ENCODE measurements at places on chromosomes 11 and 22.

DNA sequence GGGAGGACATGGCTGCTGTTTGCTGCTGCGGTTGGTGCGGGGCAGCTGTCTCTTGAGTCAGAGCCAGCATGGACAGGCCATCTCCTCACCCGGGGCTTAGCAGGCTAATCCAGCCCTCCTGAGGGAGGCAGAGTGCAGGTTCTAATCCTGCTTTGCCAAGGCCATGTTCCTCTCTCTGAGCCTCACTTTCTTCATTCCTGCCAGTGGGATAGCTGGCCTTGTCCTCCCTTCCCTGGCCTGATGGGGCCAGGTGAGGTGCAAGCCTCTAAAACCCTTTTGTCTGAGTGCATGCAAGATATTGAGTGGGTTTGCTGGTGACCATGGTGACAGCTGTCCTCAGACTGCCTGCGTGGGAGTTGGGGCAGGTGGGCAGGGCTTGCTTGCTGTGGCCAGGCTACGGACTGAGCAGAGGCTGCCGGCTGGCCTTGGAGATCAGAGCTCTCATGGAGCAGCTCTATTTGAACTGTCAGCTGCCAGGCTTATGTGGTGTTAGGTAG lies 3.6 kb downstream of the USP35 start:
- DNase-seq, result no peak

DNA sequence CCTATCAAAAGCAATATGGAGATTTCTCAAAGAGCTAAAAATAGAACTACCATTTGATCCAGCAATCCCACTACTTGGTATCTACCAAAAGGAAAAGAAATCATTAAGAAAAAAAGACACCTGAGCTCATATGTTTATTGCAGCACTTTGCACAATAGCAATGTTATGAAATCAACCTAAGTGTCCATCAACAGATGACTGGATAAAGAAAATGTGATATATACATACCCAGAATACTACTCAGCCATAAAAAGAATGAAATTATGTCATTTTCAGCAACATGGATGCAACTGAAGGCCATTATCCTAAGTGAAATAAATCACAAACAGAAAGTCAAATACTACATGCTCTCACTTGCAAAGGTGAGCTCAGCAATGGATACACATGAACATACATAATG lies 1565.5 kb upstream of the RAG2 start:
- no peak for DNase-seq

- no peak for DNase-seq
Observed at GRCh38 chr11:115613986-115614632, 109.9 kb upstream of the CADM1 start.

- no peak for DNase-seq
Observed at GRCh38 chr11:1988667-1989317, 8.8 kb downstream of the H19 start.

GRCh38 chr11:121393855-121394254 lies 58.3 kb upstream of the SORL1 start:
- DNase-seq, result no peak

DNA sequence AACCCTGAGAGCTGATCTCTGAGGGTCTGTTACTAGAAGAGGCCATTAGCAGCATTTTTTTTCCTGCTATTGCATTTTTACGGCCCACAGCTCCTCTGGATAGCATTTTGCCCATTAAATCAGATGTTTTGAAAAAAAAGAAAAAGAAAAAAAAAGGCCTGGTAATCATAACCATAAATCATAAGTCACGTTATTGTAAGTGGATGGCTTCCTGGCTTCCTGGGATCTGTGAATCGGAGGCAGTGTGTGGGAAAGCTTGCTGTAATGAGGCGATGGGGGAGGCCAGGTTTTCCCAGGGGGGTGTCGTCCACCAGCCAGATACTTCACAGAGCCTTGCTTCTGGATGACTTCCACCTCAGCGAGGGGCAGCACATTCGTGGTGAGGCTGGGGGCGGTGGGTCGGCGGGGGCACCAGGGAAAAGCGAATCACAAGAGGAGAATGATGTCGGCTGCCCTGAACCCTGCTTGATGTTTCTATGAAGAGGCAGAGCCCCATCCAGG lies 106.5 kb upstream of the SYT13 start:
- DNase-seq, result no peak

GRCh38 chr11:126317756-126318573 lies 14.1 kb downstream of the DCPS start:
- DNase-seq, result no peak

DNA sequence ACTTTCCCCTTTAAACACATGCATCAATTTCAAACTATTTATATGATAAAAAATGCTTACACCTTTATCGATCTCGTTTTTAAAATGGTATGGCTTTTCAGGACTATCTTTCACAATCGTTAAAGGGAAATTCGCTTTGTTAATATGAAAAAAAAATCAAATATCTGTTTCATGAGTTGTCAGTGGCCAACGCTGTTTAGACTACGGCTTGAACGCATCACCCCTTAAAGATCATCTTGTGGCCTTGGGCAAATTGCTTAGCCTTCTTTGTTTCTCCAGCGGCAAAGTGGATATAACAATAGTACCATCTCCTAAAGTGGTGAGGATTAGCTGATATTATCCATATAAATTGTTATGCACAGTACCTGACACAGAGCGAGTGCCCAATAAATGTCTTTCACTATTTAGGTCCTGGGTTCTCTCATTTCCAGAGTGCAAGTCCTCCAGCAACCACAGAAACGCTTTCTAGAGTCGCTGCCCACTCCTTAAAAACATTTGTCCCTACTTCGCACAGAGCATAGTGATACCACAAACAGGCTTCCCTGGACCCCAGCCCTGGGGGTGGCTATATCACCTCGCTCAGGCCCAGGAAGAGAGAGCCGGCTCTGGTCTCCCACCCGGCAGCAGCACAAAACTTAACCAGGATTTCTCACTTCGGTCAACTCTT lies 904 bp downstream of the SLC35F2 start:
- DNase-seq, result no peak

DNA sequence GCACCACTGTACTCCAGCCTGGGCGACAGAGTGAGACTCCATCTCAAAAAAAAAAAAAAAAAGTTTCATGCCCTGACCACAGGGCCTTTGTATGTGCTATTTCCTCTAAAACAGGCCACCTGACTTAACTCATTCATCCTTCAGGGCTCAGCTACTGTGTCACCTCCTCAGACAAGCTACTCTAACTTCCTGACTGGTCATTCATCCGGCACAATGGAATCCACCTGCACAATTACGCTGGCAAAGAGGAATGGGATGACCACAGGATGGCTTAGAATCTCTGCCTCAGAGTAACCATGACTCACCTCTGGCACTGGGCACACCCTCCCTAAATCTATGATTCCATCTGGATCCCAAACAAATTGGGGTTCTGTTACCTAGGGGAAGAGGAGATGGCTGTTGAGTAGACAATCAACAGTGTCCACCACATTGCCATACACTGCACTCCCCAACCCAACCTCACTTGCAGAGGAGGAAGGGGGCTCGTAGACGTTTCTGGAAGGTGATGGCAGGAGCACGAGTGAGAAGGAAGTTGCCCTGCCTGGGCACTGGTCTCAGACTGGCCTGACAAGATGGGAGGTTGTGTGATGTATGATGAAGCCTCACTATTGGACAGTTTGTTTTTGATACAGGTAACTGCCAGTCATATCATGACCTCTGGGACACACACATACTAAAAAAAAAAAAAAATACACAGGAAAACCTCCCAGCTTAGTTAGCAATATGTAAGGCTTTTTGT lies 22.8 kb upstream of the HMOX1 start:
- DNase-seq, result no peak

DNA sequence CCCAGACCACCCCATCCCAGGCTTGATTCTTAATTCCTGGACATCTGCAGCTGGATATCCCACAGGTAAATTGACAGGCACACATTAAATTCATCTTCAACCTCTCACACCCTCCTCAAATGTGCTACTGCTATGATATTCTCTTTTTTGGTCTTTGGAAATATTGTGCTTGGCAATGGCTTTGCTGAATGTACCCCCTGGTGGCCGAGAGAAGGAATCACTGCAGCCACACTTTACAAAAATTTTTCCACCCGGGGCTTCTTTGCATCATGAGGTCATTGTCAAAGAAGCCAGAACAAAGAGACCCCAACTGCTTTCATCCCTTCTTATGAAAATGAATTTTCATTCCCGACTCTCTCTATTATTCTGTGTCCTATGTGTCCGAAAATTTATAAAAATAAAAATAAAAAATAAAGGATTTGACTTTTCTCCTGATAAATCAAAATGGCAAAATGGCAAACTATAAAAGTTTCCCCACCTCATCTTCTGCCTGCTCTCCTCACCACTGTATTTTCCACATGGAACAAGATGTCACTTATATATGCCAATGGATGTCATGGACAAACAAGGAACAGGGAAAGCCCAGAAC lies 15.0 kb upstream of the CYB5R2 start:
- no peak for DNase-seq

- no peak for DNase-seq
Observed at GRCh38 chr11:121300313-121300971, 7.9 kb downstream of the SC5D start.

Measured in activated naive CD8-positive, alpha-beta T cell treated with anti-CD3 and anti-CD28 coated beads, Interleukin-2, amount 50 U/mL, for 16 hours (primary cell).